Activated CD4-positive, alpha-beta T cell treated with anti-CD3 and anti-CD28 coated beads for 1 hour (primary cell): ENCODE measurements at places on chromosomes 2 and 18.
A peak's percentile ranks its signal among the peaks of the same experiment; 100 is the strongest.

GRCh38 chr2:43221763-43222474 lies 4.5 kb downstream of the ZFP36L2 start:
- DNase-seq, result peak; percentile 34

DNA sequence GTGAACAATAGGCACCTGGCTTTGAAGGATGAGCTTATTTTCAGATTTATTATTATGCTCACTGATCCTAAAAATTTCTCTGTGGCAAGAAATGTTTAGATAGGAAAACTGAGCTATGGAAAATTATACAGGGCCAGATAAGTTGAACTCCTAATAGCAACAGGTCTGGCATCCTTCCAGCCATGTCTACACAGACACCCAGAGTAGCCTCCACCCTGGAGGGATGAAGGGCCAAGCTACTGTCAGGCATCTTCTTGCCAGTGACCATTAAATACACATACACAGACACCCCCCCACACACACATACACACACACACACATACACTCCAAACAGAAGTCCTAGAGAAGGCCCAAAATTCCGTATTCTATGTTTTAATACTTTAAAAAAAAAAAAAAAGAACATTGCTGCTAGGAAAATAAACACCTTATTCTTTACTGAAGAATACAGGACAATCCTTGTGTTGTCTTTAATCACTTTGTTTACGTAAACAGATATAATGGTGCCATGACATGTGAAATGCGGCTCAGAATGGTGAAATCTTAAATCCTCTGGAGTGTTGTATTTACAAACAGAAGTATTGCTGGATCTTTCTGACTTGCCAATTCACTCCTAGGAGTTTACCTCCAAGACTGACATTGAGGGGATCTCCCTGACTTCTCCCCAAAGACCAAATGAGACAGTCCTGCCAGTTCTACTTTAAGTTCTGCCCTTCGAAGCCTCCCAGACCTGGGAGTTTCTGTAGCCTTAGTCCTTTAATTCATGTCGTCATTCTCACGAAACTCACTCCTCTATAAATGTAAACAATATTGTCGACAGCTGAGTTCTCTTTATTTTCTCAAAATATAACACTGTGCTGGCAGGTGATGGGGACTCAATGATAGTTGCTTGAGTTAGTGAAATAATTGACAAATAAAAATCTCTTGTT lies 163.1 kb downstream of the ANTXR1 start:
- no peak for DNase-seq

- DNase-seq, result no peak
Observed at GRCh38 chr2:205948496-205948837, 137.5 kb downstream of the INO80D start.

DNA sequence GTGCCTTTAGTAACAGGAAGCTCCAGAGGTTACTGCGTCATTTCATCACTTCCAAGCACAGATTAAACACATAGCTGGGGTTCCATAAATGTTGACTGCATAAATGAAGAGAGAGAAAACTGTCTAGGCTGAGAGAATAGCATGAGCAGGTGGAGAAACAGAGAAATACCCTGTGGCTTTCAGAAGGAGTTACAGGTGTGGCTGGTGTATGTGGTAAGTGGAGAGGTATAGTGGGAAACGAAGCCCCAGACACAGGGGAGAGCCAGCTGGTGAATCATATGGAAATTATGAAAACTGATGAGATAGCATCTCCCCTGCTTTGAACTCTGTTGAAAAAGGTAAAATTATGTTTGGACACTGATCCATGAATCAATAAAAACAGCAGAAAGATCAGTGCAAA lies 807.4 kb upstream of the POU3F3 start:
- no peak for DNase-seq

GRCh38 chr2:105396254-105397024 lies 2.4 kb downstream of the FHL2 start:
- no peak for DNase-seq

DNA sequence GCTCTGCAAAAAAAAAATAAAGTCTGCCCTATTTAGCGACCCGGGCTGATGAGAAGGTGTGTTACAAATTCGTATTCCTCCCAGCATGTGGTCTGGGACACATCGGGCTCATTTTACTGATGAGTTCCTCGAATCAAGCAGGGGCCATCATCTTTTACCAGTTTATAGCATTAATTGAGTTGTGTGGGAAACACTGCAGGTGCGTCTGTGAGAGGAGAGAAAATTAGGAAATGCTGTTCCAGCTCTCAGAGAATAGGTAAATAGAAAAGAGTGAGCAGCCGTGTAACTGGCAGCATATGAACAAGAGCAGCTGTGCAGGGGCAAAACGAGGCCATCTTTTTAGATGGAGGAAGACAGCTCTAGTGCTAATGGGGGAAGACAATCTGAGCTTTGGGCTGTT lies 216.7 kb downstream of the SETBP1 start:
- no peak for DNase-seq

DNA sequence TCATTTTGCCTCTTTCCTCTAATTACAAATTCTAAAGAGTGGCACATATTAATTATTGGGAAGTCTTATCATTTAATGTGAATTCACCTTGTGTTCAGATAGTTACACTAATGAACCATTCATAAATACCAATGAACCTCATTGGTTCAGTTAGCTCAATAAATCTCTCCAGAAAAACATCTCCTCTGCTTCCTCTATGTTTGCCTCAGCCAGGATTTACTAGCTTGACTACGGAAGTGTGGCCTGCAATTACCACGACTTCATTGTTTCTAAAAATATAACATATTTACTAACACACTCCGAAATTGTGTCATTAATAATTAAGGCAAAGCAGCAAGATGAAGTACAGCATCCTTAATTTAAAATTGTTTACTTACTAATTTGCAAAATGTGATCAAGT lies 103.3 kb downstream of the PLA2R1 start:
- no peak for DNase-seq

DNA sequence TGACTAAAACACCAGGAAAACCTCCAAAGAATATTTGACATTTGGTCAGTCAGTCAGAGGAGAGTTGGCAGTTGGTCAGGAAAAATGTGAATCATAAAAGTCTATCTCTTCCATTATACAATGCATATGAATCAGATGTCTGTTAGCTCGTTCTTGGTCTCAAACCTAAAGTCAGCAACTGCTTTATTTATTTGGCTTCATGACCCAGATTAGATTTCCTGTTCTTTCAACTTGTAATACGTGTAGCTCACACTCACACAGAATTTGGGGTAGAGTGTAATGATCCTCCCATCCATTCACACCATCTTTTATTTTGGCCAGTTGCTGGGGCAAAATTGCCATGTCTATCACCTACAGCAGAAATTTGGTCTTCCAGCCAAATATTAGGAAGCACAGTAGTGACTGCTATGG lies 81.9 kb upstream of the COL5A2 start:
- DNase-seq, result no peak

- DNase-seq, result no peak
Observed at GRCh38 chr2:83742117-83742782, 716.8 kb downstream of the SUCLG1 start.

DNA sequence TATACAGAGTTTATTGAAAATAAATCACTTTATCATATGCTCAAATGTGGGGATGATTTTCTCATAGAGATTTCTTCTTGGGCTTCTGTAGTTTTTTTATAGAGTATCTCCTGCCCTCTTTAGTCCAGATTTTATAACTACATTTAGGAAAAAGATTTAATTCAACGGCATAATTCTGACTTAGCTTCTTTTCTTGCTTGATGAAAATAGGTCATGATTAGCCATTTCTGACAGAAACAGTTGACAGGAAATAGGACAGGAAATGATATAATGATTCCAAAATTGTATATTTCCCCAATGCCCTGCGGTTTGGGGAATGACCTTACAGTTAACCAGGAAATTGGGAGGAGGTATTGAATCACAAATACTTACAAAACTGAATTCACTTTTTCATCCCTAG lies 1531.9 kb upstream of the ACVR2A start:
- no peak for DNase-seq

DNA sequence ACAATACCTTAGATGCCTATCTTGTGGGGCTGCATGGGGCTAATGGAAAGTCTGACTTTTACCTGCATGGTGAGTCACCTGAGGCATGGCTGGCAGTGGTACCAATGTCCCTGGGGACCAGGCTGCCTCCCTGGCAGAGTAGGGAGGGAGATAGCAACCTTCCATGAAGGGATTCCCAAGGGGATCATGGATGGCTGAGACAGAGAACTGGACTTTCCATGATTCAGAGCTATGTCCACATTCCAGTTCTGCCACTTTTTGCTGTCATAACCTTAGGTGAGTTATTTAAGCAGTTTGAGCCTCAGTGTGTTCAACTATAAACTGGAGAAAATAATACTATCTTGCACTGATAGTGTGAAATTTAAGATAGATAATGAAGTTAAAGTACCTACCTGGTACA lies 178.6 kb downstream of the SETBP1 start:
- DNase-seq, result no peak

- DNase-seq, result no peak
Observed at GRCh38 chr2:70047451-70047850, 39.8 kb upstream of the PCBP1 start.

DNA sequence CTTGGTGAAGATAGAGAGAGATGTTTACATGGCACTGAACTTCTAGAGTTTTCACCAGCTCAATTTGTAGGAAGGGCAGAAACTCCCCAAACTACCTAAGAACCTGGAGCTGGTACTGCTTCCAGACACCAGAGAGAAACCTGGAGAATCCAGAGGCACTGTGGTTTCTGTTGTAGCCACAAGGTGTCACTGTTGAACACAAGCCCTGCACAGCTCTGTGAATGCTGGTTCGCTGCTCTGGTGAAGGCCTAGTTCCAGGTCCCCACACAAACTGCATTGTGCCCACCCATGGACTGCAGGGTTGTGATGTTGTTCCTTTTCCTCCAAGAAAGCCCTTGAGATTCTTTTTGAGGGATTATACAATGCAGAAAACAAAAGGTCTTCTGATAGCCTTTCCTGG lies 150.5 kb upstream of the HS6ST1 start:
- no peak for DNase-seq
